ENCODE measurements at places on chromosomes 2 and 18.

GRCh38 chr18:2978208-2978607, 34.7 kb downstream of the LPIN2 start:
- no peak for DNase-seq

GRCh38 chr18:75247611-75248421, 37.2 kb downstream of the TSHZ1 start:
- DNase-seq = no peak

DNA sequence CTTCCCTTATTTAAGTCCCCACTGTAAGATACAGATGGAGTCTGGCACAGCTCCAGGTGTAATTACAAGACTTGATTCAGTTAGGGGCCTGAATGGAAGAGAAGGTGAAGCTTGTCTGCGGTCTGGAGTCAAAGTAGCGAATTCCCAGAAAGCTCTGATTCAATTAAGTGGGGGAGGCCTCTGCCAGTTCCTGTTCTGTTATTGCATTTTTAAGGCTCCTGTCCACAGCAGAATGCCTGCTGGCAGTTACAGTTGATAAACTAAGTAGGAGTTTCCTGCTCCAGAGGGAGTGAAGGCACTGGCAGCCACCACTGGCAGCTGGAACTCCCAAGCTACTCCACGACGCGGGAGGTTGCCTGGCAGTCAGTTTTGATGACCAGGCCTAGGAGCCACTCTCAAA, 181.1 kb downstream of the SOCS6 start:
- no peak for DNase-seq

GRCh38 chr2:150178591-150178990, 308.9 kb downstream of the RND3 start:
- no peak for DNase-seq

DNA sequence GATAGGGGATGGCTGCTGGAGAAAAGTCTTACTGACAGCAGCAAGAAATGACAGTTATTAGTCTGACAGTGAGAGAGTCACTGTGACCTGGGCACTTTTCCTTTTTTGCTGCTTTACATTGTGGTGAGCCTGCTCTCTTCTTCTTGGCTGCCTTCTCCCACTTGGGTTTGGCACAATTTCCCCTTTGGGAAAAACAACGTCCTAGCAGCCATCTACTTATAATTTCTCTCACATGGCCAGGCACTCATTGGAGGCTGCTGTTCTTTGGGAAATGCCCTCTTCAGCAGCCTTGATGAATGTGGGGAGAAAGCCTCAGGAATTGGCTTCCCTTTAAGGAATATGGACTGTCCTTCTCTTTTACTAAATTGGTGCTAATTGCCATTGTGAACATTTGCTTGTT, 60.4 kb upstream of the SLC1A4 start:
- DNase-seq = no peak

GRCh38 chr2:161898633-161899032, 175.4 kb downstream of the DPP4 start:
- DNase-seq = no peak
